Jurkat, Clone E6-1 (cell line): ENCODE measurements at places on chromosomes 5 and 9.

DNA sequence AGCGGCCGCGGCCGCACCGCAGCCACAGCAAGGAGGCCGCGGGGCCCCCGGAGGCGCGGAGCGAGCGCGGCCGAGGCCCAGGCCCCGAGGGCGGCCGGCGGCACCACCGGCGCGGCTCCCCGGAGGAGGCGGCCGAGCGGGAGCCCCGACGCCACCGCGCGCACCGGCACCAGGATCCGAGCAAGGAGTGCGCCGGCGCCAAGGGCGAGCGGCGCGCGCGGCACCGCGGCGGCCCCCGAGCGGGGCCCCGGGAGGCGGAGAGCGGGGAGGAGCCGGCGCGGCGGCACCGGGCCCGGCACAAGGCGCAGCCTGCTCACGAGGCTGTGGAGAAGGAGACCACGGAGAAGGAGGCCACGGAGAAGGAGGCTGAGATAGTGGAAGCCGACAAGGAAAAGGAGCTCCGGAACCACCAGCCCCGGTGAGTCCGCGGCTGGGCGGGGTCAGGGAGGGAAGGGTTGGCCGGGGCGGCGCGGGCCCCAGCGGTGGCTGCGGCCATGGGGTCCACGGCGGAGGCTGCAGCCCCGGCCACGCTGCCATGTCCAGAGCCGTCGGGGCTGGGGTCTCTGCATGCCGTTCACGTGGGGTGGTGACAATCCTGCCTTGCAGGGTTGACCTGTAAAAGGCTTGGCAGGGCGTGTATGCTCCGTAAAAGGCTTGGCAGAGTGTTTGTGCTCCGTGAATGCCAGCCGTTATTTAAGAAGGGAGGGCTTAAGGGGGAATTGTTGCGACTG is 146.0 kb downstream of the CACNA1B start:
- no peak for DNase-seq

GRCh38 chr5:117486879-117487391 is 912.3 kb upstream of the SEMA6A start:
- DNase-seq, result no peak

GRCh38 chr9:89000973-89001916 is 10.0 kb downstream of the S1PR3 start:
- DNase-seq, result peak; percentile 75

GRCh38 chr5:108642170-108642906 is 105.4 kb upstream of the FER start:
- DNase-seq, result peak; percentile 55

GRCh38 chr9:123696476-123696875 is 233.4 kb downstream of the DENND1A start:
- DNase-seq, result no peak

DNA sequence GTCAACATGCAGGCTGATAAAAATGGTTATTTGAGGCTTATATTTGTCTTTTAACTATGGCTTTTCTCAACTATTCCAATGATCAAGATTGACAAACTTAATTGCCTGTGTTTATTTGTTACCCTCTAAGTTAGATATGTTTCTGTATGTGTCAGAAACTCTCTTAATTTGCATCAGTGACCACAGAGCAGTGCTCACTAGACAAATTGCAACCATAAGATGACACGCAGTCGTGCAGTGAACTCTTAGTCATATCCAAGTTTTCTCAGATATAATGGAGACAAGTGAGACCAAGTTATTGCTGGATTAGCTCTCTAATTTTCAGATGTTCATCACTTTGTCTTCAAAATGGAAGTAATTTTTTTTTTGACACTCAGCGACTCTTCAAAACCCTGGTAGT is 342.2 kb upstream of the RFX3 start:
- DNase-seq, result no peak

- DNase-seq, result no peak
These were observed 236.2 kb upstream of the WWC1 start for GRCh38 chr5:168055141-168055683.

DNA sequence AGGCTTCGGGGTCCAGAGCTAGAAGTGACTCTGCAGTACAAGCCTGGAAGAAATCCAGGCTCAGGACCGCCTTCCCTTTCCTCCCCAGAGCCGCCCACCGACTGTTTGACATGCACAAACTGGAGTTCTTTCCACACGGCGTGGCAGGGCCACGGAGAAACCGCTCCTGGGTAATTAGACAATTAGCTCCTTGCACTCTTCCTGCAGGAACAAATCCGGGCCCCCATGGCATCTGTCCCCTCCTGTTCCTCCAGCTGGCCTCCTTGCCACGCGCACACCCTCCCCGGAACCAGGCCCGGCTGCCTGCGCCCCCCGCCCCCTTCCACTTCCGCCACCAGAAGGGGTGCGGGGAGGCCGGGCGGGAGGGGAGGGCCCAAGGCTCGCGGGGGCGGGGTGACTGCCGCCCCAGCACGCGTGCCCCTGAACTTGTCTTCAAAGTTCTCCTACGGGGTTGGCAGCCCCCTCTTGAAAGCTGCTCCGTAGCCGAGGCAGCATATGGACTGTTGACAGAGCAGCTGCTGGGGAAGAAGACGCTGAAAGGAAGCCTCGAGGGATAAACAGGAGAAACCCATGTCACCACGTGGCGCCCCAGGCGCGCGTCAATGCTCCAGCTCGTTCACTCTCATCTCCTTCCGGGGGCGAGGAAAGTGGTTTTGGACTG is 74.3 kb downstream of the SEC61B start:
- DNase-seq, result no peak

GRCh38 chr9:133877967-133878366 is 114.2 kb downstream of the VAV2 start:
- no peak for DNase-seq

DNA sequence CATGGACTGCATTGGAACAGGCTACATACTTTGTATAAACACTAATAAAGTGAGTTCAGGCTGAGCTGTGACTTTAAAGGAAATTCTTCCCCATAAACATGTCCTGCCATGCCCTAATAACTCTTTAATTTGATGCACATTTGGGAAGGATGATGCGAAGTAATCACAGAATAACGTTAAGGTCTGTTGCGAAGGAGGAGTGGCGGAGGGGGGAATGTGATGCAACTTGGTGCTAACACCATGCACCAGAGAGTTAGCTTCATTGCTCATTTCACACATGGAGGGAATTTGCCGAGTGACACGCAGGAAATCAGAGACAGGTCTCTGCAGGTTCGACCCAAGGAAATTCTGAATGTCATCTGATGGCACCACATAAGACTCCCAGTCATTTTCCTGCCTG is 32.9 kb downstream of the SLIT3 start:
- DNase-seq, result no peak

DNA sequence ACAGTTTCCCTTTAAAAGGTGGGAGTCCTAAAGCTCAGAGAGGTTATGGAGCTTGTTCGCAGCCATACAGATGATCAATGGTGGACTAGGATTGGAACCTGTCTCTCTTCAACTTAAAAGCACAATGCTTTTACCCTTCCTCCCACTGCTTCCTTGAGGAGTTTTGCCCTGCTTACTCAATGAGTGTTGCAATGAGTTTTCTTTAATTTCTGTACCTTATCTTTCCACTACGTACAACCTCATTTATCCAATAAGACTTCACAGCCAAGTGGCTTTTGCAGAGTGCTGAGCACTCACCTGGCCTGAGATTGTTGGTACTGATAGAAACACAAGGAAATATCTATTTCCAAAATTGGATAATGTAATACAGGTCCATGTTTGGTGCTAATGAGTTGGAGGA is 64.7 kb upstream of the ANKRD55 start:
- DNase-seq, result no peak

DNA sequence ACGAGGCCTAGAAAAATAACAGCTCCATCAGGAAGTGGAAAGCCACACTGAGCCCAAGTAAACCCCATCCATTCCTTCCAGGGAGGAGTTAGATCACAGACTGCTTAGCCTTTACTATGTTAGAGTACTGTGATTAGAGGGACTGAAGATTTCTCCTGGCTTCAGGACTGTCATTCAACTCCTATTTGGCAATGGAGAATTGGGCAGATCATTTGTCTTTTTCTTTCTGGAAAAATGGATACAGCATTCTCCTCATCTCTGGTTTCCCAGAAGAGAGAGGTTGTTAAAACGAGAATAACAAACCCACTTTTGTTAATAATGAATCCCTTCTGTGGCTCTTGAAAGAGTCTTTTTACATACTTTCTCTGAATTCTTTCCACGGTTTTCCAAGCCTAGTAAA is 150.4 kb downstream of the GABRB2 start:
- no peak for DNase-seq

GRCh38 chr5:89686081-89686765 is 723.3 kb downstream of the CETN3 start:
- no peak for DNase-seq

- no peak for DNase-seq
These were observed 108.7 kb downstream of the RXRA start for GRCh38 chr9:134434894-134435506.

- no peak for DNase-seq
These were observed 53.1 kb upstream of the GRIN3A start for GRCh38 chr9:101791533-101791932.

DNA sequence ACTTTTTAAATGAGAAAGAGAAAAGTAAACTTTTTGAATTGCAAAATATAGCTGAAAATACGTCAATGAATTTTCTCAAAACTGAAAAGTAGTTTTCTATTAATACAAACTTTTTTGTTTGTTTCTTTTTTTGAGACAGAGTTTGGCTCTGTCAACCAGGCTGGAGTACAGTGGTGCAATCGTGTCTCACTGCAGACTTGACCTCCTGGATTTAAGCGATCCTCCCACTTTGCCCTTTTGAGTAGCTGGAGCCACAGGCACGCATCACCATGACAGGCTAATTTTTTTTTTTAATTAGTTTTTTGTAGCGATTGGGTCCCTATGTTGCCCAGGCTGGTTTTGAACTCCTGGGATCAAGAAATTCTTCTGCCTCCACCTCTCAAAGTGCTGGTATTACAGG is 610.4 kb downstream of the ELAVL2 start:
- no peak for DNase-seq

GRCh38 chr9:128159522-128159783 is 612 bp upstream of the BBLN start:
- peak; percentile 58 for DNase-seq

- DNase-seq, result no peak
These were observed 424.8 kb downstream of the TMEM38B start for GRCh38 chr9:106119176-106119575.

DNA sequence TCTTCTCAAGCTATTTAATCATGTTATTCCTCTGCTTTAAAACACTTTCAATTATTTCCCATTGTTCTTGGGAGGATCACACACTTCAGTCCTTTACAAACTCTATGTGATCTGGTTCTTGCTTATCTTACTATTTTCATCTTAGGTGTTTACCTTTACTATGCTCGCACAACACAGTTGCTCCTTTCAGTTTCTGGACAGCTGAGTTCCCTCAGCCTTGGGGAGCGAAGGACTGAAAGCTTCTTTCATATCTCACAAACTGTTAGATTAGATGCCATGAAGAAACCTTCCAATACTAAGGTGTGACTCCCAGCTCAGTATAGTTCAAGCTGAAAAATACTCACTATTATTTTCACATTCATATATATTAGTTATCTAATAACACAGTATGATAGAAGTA is 117.9 kb downstream of the CDC42SE2 start:
- no peak for DNase-seq

GRCh38 chr9:96344458-96345180 is 38.9 kb downstream of the SLC35D2 start:
- DNase-seq, result no peak

GRCh38 chr9:106420511-106420944 is 442.4 kb upstream of the ZNF462 start:
- DNase-seq, result peak; percentile 80

GRCh38 chr5:128197896-128198522 is 114.4 kb downstream of the SLC12A2 start:
- peak; percentile 91 for DNase-seq

DNA sequence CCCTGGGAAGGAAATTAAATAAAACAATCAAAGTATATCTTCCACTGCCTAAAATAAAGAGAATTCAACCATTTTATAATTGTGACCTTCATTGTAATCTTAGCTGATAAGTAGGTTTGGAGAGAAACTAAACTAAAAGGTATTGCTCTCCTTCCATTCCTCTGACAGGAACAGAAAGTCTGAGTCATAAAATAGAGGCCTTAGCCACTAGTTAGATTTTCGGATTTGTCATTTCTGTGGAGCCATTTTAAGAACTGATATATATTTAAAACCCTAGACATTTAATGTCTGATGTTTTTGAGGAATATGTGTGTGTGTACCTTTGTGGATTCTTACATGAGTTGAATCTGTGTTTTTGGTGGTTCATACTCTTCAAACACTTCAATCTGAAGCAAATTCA is 11.8 kb upstream of the TMC1 start:
- no peak for DNase-seq

DNA sequence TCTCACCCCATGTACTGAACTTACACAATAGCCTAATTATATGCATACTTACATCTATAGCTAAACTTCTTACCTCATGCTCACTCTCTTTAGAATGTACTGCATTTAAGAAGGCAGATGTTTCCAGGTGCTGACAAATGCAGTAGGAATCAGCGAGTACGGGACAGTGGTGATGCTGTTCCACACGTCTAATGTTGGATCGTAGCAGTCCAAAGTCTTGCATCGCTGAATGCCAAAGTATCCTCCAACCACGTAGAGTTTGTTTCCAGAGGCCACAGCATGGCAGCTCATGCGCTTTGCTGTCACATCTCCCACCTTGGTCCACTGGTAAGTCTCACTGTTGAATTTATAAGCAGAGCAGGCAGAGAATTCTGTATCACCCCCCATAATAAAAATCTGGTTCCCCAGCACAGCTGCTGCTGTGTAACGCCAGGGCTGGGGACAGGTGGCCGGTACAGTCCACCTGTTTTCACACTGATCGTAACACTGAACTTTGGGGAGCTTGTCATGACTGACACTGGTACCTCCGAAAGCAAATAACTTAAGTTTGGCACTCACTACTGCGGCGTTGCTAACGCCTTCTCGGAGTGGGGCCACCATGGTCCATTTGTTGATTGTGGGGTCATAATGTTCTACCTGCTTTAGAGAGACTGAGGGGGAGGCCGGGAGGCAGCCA is 5.8 kb downstream of the ENC1 start:
- DNase-seq, result no peak

GRCh38 chr9:114693248-114693855 is 11.4 kb upstream of the TEX48 start:
- no peak for DNase-seq

DNA sequence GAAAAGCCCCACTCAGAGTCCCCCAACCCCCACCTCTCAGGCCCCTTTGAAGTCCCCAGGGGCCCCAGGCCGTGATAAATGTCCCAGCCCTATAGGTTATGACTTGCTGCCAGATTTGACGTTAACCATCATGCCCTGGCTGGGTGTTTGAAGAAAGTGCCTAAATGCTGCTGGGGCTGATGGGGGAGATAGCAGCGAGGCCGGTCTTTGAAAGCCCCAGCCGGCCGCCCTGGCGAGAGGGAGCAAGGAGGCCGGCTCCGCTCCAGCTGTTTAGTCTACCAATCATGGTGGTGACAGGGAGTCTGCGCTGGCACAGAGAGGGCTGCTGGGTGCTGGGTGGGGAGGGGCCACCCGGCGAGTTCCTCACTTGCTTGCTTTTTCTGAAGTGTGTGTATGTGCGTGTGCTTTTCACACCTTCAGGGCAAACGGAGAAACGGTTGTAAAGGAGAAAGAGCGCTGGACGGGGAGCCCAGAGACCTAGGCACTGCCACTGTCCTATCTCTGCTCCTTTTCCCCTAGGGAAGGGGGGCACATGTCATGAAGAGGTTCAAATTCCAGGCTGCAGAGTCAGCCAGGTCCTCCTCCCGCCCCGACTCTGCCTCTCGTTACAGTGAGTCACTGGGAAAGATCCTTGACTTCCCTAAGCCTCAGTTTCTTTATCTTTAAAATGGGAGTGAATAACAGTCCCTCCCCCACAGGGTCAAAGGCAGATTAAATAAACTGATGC is 126.1 kb upstream of the HAND1 start:
- DNase-seq, result no peak

GRCh38 chr9:101172616-101173015 is 144.1 kb downstream of the PLPPR1 start:
- DNase-seq, result no peak

- DNase-seq, result no peak
These were observed 36.6 kb upstream of the SARDH start for GRCh38 chr9:133774799-133775198.
